HuH-7.5 (cell line): ENCODE measurements at places on chromosomes 13 and 19.

- DNase-seq, result no peak
These were observed 73.1 kb downstream of the KL start for GRCh38 chr13:33089311-33089710.

GRCh38 chr13:106415442-106415841 is 120.0 kb downstream of the EFNB2 start:
- DNase-seq, result no peak

DNA sequence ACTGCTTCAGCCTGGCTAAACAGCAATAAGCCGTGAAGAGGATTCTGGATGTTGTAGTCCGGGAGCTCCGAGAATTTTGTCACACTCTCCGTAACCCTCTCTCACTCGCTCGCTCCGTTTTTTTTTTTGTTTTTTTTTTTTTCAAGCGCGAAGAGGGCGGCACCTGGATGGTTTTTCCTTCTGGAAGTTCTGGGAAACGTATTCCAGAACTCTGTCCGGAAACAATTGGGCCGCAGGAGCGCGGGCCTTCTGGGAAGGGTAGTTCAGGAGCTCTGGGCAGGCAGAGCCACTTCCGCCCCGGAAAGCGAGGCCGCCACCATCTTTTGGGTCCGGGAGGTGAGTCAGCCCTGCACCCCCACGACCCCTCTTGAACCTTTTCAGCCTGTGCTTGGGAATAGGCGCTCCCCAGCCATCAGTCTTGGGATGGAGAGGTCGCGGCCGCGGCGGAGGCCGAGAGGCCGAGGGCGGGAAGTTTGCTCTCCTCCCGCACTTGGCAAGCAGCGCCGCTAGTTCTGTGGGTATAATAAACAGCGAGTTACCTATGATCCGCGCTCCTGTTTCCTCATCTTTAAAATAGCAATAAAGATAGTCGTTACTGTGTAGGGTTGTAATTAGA is at the start of gene ZNF227:
ZNF227 (plus strand) TSS at position 283 of the 616 bp plus-strand sequence. CDS start 5,261 bp downstream, outside the sequence.
- peak; percentile 70 for DNase-seq

DNA sequence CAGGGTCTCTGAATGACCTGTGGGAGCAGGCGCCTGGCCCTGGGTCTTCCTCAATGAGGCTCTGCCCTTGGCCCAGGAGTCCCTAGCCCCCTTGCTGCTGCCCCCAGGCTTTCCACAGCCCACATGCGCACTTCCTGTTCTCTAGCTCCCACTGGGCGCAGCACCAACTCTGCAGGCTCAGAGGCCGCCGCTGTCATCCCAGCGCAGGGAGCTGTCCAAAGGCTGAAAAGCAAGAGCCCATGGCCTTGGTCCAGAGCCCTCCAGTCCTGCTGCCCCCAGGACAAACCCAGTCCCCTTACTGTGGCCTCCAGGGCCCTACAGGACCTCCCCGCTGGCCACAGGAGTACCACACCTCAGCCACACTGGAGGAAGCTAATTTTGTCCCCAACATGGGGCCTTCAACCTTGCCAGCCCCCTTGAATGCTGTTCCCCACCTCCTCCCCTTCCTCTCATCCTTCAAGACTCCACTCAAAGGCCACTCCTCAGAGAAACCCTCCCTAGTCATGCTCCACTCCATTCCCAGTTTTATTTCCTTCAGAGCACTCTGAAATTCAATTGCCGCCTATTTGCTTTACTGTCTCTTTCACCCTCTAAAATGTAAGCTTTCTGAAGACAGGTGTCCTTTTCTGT is 8.0 kb upstream of the POU2F2 start:
- DNase-seq, result no peak

- DNase-seq, result no peak
These were observed 94.4 kb downstream of the COL4A1 start for GRCh38 chr13:110212529-110212928.

- DNase-seq, result no peak
These were observed 492.6 kb downstream of the RFC3 start for GRCh38 chr13:34310539-34310938.

- DNase-seq, result no peak
These were observed 2.2 kb upstream of the COLGALT1 start for GRCh38 chr19:17553256-17553655.

DNA sequence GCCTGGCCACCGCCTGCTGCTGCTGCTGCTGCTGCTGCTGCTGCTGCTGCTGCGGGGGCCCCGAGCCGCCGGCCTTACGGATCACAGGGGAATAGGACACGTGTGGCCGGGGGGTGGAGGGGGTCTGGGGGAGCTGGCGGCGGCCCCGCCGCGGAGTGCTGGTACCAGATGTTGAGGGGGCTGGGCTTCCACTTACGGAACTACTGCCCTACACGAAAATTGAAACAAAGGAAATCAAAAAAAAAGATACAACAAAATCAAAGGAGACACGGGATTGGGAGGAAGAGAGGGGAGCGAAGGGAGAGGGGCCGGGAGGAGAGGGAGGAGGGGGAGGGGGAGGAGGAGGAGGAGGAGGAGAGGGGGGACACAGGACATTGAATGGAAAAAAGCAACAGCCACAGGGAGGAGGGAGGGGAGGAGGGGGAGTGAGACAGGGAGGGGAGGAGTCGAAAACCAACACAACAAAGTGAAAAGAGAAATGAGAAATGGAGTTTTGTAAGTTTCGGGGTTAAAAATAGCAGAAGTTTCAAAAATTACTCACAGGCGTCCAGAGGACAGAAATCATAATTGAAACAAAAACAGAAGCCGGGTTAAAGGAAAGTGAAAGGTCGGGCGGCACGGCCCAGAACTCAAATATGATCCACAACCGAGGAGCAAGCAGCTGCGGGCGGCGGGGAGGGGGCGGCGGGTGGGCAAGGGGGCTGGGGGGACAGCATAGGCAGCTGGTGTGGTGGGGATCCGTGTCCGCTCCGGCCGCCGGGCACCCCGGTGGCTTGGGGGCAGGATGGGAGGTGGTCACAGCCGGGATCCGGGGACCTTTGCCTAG is 57.8 kb downstream of the IER2 start:
- peak; percentile 66 for DNase-seq
